Right lobe of liver (tissue), 6 donors: ENCODE measurements at places on chromosomes 4 and X.
A peak's percentile ranks its signal among the peaks of the same experiment; 100 is the strongest.

DNA sequence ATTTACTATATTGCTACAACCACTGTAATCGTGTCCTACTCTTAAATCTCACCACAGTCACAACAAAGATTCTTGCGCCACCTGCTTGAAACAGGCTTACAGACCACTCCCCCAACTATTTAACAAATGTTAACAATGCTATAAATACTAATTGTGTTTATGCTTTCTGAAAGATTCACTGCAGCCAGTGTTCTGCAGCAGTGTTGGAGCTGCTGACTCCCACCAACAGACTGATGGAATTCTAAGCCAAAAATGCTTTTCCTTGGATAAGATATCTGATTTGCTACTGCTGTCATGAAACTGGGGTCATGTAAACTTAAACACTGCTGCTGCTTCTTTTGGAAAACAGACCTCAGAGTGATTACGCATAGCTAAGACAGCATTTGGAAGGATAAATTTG, 244.2 kb upstream of the MAB21L2 start:
- H3K27ac ChIP-seq, result no peak overlapping the region
- H3K4me1 ChIP-seq, result no peaks in the 10 kb centered on the region
- no peak for DNase-seq
- H3K4me3 ChIP-seq, result no peak overlapping the region
- H3K27me3 ChIP-seq, result no peaks in the 10 kb centered on the region

- no peaks in the 10 kb centered on the region for H3K4me1 ChIP-seq
- DNase-seq, result no peak
- H3K27me3 ChIP-seq, result no peaks in the 10 kb centered on the region
- H3K36me3 ChIP-seq, result no peaks in the 10 kb centered on the region
- no peak overlapping the region for H3K4me3 ChIP-seq
These were observed 25.5 kb upstream of the EXOC1L start for GRCh38 chr4:55794053-55794452.

GRCh38 chr4:20259707-20260106, 8.0 kb downstream of the SLIT2 start:
- H3K4me1 ChIP-seq, result no peaks in the 10 kb centered on the region
- H3K27me3 ChIP-seq, result peaks cover 3% of the 10 kb centered on the region
- H3K27ac ChIP-seq, result no peak overlapping the region
- no peaks in the 10 kb centered on the region for H3K36me3 ChIP-seq
- no peak for DNase-seq
- H3K4me3 ChIP-seq, result no peak overlapping the region

DNA sequence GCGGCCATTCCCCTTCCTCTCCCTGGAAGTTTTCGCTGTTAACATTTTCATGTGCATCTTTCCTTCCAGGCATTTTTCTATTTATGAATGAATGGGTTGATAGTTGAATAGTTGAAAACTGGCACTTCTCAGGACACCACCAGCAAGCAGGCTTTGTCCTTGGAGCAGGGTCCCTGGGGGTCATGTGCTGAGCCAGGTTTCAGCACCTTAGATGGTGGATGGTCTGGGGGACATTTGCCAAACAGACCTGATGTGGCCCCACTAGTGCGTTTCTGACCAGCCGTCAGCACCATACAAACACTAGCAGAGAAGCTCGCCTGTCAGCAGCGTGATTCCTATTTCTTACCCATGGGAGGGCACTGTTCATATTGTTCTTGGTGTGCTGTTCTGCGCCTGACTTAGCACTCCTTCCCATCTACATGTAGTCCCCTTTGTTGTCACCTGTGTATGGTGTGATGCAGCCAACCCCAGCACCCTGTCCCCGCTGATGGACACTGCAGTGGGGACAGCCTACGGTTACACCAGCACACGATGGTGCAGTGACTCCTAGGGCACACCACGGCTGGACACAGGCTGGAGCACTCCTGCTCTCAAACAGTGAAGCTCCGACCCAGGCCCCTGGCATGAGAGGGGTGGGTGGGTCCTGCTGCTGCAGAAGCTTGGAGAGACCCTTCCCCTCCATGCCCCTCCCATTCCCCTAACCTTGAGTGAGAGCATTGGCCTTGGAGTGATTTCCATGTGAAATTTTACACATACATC, 27.2 kb upstream of the WFS1 start:
- H3K27me3 ChIP-seq, result peaks cover 5% of the 10 kb centered on the region
- H3K4me3 ChIP-seq, result no peak overlapping the region
- no peaks in the 10 kb centered on the region for H3K4me1 ChIP-seq
- no peak for DNase-seq
- no peak overlapping the region for H3K27ac ChIP-seq
- no peaks in the 10 kb centered on the region for H3K36me3 ChIP-seq

- H3K4me3 ChIP-seq, result no peak overlapping the region
- peaks cover 2% of the 10 kb centered on the region for H3K4me1 ChIP-seq
- H3K36me3 ChIP-seq, result no peaks in the 10 kb centered on the region
- no peak for DNase-seq
- no peaks in the 10 kb centered on the region for H3K27me3 ChIP-seq
- peak overlapping the region; percentile 87 for H3K27ac ChIP-seq
These were observed 4.7 kb downstream of the RIPPLY1 start for GRCh38 chrX:106898462-106898861.

- no peaks in the 10 kb centered on the region for H3K27me3 ChIP-seq
- H3K4me1 ChIP-seq, result no peaks in the 10 kb centered on the region
- no peak overlapping the region for H3K4me3 ChIP-seq
These were observed 10.6 kb upstream of the CTSO start for GRCh38 chr4:155964016-155964891.

GRCh38 chr4:108556588-108557200, 63.7 kb upstream of the RPL34 start:
- no peaks in the 10 kb centered on the region for H3K27me3 ChIP-seq
- H3K27ac ChIP-seq, result no peak overlapping the region
- H3K4me1 ChIP-seq, result no peaks in the 10 kb centered on the region
- H3K36me3 ChIP-seq, result no peaks in the 10 kb centered on the region
- DNase-seq, result no peak

DNA sequence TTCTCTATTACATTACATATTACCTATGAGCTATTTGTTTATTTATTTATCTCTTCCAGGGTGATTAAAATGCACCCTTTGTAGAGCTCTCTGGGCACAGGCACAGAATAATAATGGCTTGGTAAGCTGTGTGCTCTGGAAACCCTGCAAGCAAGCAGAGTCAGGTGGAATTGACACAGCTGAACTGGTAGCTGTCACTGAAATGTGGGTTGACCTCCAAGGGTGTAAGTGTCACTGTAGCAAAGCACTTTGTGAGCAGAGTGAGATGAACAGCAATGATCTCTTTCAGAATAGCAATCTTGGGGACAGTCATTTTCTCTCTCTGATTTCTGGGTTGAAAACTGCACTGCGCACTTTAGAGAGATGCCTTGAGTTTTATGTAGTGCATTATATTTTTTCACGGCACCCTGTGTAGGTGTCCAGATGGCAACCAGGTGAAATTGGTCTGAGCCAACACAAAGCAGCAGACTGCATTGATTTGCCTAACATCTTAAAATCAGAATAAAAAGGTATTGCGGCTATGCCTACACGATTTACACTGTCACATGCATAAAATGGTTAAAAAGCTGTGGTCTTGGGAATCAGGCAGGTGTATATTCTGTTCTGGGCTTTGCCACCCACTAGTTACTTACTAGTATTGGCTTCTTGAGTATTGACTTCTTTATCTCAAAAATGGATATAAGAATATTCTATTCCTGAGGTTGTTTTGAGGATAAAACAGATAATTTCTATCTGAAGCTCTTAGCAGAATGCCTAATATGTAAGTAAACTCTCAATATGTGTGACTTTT, 450.3 kb downstream of the RAPGEF2 start:
- no peak overlapping the region for H3K4me3 ChIP-seq
- DNase-seq, result no peak
- H3K36me3 ChIP-seq, result no peaks in the 10 kb centered on the region

GRCh38 chr4:153731239-153731638, 28.6 kb downstream of the RNF175 start:
- H3K4me3 ChIP-seq, result no peak overlapping the region
- H3K4me1 ChIP-seq, result no peaks in the 10 kb centered on the region
- no peak for DNase-seq
- H3K27me3 ChIP-seq, result no peaks in the 10 kb centered on the region
- H3K27ac ChIP-seq, result no peak overlapping the region

GRCh38 chrX:34300871-34301270, 168.8 kb upstream of the FAM47A start:
- H3K36me3 ChIP-seq, result no peaks in the 10 kb centered on the region
- no peak overlapping the region for H3K4me3 ChIP-seq
- no peaks in the 10 kb centered on the region for H3K4me1 ChIP-seq
- no peaks in the 10 kb centered on the region for H3K27me3 ChIP-seq
- no peak overlapping the region for H3K27ac ChIP-seq
- no peak for DNase-seq
